ENCODE measurements at places on chromosomes 7 and 10.

- DNase-seq = no peak
Observed at GRCh38 chr7:106057962-106058927, 53.9 kb downstream of the SYPL1 start.

DNA sequence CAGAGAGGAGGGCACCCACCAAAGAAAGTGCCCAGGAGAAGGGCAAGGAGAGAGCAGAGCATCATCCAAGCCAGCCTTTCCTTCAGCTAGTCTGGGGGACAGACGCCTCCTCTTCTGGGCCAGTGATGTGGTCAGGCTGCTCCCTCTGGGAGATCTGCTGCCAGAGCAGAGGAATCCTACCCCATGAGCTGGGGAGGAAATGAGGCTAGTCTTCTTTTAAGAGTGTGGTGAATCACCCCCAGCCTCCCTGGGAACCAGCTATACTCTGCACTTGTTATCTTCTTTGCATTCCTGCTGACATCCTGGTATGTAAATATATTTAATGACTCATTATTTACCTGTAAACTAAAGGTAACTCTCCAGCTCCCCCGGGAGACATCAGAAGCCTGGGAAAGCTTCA is 41.6 kb upstream of the EPHB6 start:
- no peak for DNase-seq

- no peak for DNase-seq
Observed at GRCh38 chr10:51103554-51104217, 29.4 kb downstream of the PRKG1 start.

DNA sequence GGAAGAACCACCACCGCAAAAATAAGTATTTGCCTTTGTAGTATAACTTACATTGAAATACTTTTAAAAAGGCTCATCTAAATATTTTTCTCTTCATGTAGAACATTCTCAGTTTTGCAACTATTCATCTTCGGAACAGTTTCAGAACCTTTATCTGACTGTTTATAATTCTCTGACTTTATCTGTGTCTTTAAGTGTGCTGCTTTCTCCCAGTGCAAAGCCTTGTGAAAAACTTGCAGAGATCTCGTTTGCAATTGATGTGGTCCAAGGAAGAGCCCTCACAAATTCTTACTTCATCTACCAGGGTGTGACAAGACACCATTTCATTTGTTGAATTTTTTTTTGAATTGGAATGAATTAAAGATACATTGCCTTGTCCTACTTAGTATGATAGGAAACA is 186.4 kb downstream of the DKK1 start:
- DNase-seq = no peak

- no peak for DNase-seq
Observed at GRCh38 chr7:17446340-17446739, 147.9 kb downstream of the AHR start.
